ENCODE measurements at places on chromosomes 5 and 9.

- no peak for DNase-seq
Observed at GRCh38 chr5:88646866-88647265, 236.1 kb downstream of the MEF2C start.

DNA sequence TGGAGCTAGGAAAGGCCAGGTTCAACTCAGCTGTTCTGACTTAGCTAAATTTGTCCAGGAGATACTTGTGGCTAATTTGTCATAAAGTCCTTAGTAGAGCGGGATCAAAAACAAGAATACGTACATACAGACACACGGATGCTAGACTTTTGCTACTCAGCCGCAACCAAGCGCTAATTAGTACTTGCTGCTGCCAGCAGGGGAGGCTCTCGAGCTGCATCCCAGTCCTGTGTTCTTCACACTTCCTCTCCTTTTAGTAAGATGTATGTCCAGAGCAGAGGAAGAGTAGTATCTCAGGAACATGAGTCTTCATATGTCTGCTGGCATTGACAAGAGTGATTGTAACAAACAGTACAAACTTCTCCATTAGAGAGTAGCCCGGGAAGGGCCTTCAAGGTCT lies 58.3 kb downstream of the CYFIP2 start:
- DNase-seq = no peak

- DNase-seq = no peak
Observed at GRCh38 chr9:93132946-93133680, 938 bp downstream of the NINJ1 start.

DNA sequence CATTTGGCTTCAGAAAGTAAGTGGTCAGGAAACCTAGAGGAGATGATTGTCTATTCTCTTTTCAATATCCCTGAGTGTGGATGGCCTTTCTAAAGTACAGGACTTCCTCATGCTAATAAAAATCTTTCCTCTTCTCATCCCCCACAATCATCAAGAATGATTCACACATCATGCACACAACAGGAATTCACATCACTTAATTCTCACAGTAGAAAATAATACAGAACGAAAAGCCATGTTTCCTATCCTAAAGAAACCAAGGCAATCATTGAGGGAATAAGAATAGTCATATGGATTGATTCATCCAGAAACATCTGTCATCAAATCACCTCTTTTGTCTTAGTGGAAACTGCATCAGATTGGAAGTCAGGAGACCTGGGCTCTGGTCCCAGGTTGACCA lies 203.1 kb upstream of the PIK3R1 start:
- no peak for DNase-seq

- DNase-seq = no peak
Observed at GRCh38 chr5:95083606-95084005, 201.3 kb downstream of the MCTP1 start.

Measured in stimulated activated CD8-positive, alpha-beta memory T cell treated with anti-CD3 and anti-CD28 coated beads, Interleukin-4, amount 100 ng/mL, for 4 hours (primary cell).